ENCODE measurements at places on chromosomes 11 and 22.
A peak's percentile ranks its signal among the peaks of the same experiment; 100 is the strongest.

DNA sequence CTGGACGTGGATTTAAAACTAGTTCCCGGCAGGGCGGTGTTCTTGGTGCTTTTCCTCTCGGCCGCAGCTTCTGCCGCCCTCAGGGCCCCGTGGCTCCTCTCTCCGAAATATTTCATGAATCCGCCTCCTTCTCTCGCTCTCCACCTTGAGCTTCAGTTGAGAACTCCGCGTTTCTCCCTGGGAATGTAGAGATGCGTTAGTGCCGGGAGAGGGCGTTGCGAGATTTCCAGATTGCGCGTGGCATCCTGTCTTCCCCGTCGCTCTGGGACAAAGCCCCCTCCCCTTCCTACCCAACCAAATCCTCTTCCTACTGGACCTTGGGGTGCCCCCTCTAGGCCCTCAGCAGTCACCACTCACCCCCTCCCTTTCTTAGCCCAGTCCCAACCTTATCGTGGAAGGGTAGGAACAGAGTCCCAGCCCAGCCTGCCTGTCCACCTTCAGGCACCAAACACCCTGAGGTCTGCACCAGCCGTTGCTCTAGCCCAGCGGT, 15.5 kb upstream of the RAC2 start:
- DNase-seq, result peak; percentile 7

DNA sequence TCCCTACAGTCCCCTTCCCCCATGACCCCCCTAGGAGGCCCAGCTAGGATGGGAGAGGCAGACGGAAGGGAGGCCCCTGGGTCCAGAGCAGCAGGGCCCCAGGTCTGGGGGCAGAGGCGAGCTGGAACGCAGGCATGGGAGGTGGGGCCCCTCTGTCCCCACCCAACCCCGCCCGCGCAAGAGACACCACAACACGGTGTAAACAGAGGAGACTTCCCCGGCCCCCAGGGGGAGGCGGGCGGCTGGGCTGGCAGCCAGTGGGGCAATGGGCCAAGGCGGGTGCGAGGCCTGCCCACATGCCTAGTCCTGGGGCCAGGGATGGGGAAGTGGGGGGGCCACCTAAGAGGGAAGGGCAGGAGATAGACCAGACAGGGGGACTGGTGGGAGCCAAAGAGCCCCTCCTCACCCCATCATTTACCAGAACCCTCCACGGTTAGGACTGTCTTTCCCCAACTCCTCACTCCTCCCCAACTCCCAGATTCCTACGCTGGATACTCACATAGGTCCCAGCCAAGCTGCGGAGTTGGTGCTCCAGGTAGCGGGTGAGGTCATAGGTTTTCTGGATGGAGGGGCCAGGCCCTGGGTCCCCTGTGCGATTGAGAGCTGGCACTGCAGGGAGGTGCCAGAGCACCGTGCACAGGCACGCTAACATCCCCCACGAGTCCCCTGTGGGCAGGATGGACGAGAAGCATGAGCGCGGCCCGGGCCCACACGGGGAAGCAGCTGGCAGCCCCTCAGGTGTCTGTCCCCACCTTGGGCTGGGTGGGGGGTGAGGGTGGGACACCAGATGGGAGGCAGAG, 6.2 kb downstream of the CLCF1 start:
- DNase-seq, result no peak

DNA sequence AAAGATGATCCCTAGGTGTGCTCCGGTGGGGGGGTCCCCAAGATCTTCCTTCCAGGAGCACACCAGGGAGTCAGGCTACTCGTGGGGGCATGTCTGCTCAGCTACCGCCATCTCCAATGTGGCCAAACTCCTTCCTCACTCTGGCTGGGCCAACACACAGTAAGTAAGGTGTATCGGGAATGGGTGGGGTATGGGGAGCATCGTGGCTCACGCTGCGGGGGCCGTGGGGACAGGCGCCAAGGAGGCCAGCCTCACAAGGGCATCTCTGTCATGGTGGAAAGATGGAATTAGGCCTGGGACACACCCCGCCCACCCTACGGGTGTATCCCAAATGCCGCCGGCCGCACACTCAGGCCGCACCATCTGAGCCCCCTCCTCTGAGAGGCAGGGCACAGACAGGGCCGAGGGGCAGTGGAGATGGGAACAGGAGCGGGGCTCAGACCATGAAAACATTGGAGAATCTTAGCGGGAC, 8.3 kb downstream of the IGF2 start:
- no peak for DNase-seq

- no peak for DNase-seq
Measured at GRCh38 chr11:62678433-62678769, 472 bp downstream of the UBXN1 start.

DNA sequence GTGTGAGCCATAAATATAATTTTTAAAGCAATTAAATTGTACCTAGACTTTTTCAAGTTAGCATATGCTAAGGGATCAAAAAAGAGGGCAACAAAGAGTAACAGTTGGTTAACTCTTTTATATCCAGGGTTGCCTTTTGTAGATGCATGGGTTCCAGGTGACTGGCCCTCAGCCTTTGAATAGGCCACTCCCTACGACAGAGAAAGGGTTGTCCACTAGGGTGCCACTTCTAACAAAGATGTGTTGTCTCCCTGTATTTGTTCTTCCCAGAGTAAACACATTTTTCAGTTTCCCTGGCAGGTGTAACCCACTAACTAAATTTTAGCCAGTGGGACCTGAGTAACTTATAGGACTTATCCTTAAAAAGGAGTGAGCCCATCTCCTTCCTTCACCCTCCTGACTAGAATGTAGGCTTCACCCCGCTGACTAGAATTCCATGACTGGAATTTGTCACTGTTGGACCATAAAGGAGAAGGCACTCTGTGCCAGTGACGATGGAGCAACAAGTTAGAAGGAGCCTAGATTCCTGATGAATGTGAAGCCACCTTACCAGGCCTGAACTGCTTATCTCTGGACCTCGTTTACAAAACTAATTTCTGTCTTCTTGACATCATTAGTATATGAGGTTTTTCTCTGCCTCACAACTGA, 16.6 kb downstream of the TUG1 start:
- DNase-seq, result peak; percentile 15

GRCh38 chr22:22408731-22409696, 99.5 kb downstream of the ZNF280B start:
- peak; percentile 55 for DNase-seq

- DNase-seq, result peak; percentile 42
Measured at GRCh38 chr11:27183672-27184457, 143.2 kb downstream of the BBOX1 start.

- peak; percentile 56 for DNase-seq
Measured at GRCh38 chr22:45105281-45105702, 58.4 kb upstream of the NUP50 start.

- no peak for DNase-seq
Measured at GRCh38 chr22:49657974-49658590, 169.6 kb downstream of the BRD1 start.

GRCh38 chr11:66337103-66337899, 1.1 kb upstream of the RIN1 start:
- no peak for DNase-seq

DNA sequence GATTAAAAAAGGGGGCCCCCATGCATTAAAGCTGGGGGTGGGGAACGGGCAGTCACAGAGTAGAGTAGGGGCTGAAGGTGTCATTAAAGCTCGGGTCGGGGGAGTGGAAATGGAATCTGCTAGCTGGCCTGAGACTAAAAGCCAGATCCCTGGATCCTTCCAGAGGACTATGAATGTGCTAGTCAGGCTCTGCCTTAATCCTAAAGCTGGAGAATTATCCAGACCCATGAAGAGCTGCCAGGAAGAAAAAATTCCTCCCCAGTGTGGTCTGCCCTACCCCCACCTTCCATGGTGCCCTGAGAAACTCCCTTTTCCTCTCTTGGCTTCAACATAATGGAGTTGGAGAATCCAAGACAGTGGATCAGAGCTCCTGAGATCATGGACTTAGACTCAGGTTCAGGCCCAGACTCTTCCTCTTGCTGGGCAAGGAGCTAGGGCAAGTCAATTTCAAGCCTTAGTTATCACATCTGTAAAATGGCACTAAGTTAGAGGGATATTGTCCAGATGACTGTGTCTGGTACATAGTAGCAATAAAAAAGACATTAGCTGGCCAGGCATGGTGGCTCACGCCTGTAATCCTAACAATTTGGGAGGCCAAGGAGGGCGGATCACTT, 24.0 kb upstream of the SMTN start:
- no peak for DNase-seq

DNA sequence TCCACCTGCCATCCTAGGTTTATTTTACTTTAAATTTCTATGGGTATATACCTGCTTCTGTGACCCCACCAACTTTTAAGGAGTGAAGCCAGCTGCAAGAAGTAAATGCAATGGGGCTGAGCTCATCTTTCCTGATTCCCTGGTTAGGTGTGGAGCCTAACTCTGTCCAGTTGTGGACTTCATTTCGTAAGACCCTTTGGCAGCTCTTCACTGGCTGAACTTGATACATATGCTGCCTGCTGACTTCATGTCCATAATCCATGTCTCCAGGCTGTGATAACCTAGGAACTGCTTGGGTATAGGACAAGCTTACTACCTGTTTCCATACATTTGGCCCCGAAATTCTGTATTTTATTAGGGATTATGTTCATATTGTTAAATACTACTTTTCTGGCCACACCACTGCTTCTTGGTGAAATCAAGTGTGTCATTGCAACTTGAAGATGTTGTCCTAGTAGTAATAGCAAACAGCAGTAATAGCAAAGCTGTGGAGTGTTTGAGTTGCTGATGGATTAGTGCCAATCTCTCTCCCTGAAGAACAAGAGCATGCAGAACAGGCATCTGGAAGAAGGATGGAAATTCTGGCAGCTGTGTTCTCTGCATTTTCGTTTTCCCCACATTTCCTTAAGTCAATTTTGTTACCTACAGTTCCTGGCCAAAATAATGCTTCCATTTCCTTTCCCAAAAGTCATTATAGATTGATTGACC, 31.2 kb downstream of the LDLRAD3 start:
- no peak for DNase-seq

GRCh38 chr11:35579557-35580396, 38.5 kb upstream of the FJX1 start:
- no peak for DNase-seq

- DNase-seq, result no peak
Measured at GRCh38 chr11:27716835-27717234, 16.6 kb upstream of the BDNF start.

GRCh38 chr11:35529971-35530495, 4.6 kb upstream of the PAMR1 start:
- DNase-seq, result no peak

DNA sequence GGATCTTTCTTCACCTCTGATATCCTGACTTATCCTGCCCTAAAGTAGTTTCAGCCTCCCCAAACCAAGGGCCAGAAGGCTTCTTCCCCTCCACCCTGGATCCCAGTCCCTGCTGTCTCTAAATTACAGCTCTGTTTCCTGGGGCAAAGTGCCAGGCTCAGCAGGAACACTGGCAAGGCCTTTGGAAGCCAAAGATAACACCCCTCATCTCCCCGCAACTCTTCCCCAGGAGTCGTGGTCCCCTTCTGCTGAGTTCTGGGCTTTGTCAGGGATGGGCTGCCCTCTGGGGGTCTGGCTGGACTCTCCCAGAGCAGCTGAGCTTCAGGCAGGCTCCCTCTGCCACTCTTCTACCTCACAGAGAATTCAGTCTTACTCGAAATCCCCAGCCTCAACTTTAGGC, 53.8 kb upstream of the AMPD3 start:
- DNase-seq, result no peak

DNA sequence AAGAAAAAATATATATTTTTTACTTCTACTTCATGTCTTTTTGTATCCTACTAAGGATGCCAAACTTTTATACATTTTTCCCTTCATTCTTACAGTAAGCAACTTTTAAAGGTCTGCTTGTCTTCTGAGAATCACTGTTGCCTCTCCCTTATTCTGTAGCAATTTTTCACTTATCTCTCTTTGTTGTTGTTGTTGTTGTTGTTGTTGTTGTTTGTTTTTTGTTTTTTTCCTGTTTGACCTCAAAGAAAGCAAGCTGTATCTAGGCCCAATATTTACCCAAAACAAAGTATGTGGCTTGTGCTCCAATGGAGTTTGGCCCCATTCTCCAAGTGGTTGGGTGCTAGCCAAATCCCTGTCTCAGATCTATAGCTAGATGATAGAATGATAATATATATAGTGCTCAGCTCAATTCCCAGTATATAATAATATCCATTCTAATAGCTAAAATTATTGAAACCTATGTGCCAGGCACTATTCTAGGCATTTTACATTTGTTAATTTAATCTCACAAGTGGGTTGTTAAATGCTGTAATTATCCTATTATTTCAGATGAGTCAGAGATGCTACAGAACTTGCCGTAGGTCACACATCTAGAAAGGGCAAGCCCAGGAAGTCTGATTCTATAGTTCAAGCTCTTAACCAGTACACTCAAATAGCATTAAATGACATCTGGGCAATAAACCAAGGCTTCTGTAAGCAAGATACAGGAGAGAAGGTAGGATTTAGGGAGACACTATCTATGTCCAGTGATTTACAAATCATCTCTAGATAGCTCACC, 205.1 kb upstream of the PITPNB start:
- DNase-seq, result peak; percentile 6

GRCh38 chr11:128594226-128594625, 6.9 kb upstream of the ETS1 start:
- DNase-seq, result no peak

- no peak for DNase-seq
Measured at GRCh38 chr11:102583141-102583873, 41.8 kb downstream of the MMP20 start.

DNA sequence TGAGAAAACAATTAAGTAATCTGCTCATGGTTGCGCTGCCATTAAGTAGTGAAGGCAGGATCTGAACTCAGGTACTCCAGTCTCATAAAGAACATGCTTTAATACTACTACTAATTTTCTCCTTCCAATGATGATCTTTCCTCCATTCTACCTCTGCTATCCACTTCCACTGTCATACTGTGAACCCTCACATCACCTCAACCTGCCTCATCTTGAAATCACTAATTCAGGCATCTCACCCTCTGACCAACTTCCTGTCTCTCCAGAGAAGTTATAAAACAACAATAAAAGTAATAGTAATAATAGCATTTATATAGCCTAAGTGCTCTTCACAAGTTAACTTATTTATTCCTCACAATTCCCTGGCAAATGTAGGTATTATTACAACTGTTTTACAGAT, 57.1 kb upstream of the PSMA1 start:
- DNase-seq, result no peak

GRCh38 chr22:22073769-22074561, 91.4 kb upstream of the TOP3B start:
- DNase-seq, result no peak

GRCh38 chr11:121408830-121409229, 43.3 kb upstream of the SORL1 start:
- DNase-seq, result no peak

GRCh38 chr22:18091478-18091877, 13.7 kb downstream of the PEX26 start:
- no peak for DNase-seq

GRCh38 chr11:72812967-72813739, 1.1 kb upstream of the ATG16L2 start:
- peak; percentile 47 for DNase-seq

GRCh38 chr11:81644239-81644840, 1089.3 kb downstream of the FAM181B start:
- peak; percentile 14 for DNase-seq

GRCh38 chr11:120074076-120074475, 63.8 kb downstream of the TRIM29 start:
- no peak for DNase-seq

DNA sequence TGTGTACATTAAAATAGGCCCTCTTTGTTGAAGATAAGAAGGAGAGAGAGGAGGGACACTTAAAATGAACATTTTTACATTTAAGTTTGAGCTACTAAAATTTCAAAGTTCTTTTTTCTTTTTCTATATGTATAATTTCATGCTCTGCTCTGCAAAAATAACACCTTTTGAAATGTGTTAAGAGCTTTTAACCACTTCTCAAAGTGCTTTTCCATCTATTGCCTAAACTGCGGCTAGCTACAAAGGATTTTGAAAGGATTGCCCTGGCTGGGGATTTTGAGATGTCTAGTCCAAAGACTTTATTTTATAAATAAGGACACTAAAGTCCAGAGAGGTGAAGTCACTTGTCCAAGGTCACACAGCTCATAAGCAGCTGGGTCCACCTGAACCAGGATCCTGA, 138.5 kb downstream of the CCDC81 start:
- no peak for DNase-seq
